ENCODE measurements at places on chromosomes 6 and 20. TPM values are rescaled to one million over a fixed set of nuclear protein-coding genes. Genes with fewer than 3 reads are reported as not detected.

TRIM31 gene
- total RNA-seq = not detected

ARHGAP18 gene
- total RNA-seq = 8.2 TPM

SLC44A4 gene
- total RNA-seq = not detected

FAM184A gene
- 3.2 TPM for total RNA-seq

FRK gene
- 0.04 TPM for total RNA-seq

REM1 gene
- not detected for total RNA-seq

C20orf144 gene
- 0.29 TPM for total RNA-seq

BPIFB4 gene
- not detected for total RNA-seq

SPEF1 gene
- not detected for total RNA-seq

PRSS35 gene
- total RNA-seq = not detected

CENPW gene
- 66.5 TPM for total RNA-seq

PAQR8 gene
- total RNA-seq = 12.9 TPM

RIPOR3 gene
- total RNA-seq = not detected

PLTP gene
- total RNA-seq = 8.6 TPM

HLA-DMB gene
- 3.5 TPM for total RNA-seq

DLK2 gene
- total RNA-seq = 1.0 TPM

APOM gene
- 4.9 TPM for total RNA-seq

RBM39 gene
- total RNA-seq = 317 TPM

SNHG17 gene
- total RNA-seq = 154 TPM

SLC22A16 gene
- not detected for total RNA-seq

TOX2 gene
- total RNA-seq = 1.7 TPM

BANF2 gene
- not detected for total RNA-seq

BHLHE23 gene
- total RNA-seq = not detected

CD83 gene
- total RNA-seq = 24.4 TPM

RAMACL gene
- 0.45 TPM for total RNA-seq

SEMG1 gene
- total RNA-seq = not detected

SIRPD gene
- total RNA-seq = not detected
